HuH-7 (cell line): ENCODE measurements at places on chromosomes 5 and 9.

- DNase-seq: no peak
Observed at GRCh38 chr9:84718476-84718875, 48.9 kb downstream of the NTRK2 start.

- no peak for DNase-seq
Observed at GRCh38 chr5:151902215-151902614, 22.4 kb downstream of the GLRA1 start.

DNA sequence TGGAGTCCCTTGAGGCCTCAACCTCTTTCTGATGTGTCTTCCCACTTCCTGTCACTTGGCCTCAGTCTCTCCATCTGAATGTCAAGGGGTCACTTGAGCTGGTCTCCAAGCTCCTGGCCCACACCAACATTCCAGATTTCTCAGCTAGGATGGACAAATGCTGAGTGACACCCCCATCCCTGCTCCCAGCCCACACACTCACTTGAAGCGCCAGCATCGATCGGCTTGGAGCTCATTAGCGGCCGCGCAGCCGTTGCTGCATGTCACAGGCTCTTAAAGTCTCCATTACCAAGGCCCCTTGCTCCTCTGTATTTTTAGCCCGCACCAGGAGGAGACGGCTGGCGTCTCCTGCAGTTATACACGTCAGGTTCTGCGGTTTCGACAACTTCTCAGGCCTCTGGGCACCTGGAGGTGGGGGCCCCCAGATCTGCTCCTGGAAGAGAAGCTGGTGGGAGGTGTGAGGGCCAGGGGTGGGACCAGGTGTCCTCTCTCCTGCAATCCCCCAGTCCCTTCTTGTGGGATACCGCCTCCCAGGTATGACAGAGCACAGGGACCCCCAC is 33.4 kb upstream of the ARAP3 start:
- DNase-seq: no peak

GRCh38 chr9:129313331-129313955 is 135.4 kb upstream of the IER5L start:
- DNase-seq: no peak

- DNase-seq: no peak
Observed at GRCh38 chr5:102778478-102778877, 23.4 kb downstream of the PAM start.

- DNase-seq: no peak
Observed at GRCh38 chr5:104178066-104178465, 615.5 kb upstream of the NUDT12 start.

- no peak for DNase-seq
Observed at GRCh38 chr5:93336330-93337110, 244.5 kb downstream of the NR2F1-AS1 start.

- peak; percentile 12 for DNase-seq
Observed at GRCh38 chr9:306907-307306, 92.2 kb downstream of the DOCK8 start.

- peak; percentile 7 for DNase-seq
Observed at GRCh38 chr5:152532714-152533113, 127.6 kb upstream of the NMUR2 start.

DNA sequence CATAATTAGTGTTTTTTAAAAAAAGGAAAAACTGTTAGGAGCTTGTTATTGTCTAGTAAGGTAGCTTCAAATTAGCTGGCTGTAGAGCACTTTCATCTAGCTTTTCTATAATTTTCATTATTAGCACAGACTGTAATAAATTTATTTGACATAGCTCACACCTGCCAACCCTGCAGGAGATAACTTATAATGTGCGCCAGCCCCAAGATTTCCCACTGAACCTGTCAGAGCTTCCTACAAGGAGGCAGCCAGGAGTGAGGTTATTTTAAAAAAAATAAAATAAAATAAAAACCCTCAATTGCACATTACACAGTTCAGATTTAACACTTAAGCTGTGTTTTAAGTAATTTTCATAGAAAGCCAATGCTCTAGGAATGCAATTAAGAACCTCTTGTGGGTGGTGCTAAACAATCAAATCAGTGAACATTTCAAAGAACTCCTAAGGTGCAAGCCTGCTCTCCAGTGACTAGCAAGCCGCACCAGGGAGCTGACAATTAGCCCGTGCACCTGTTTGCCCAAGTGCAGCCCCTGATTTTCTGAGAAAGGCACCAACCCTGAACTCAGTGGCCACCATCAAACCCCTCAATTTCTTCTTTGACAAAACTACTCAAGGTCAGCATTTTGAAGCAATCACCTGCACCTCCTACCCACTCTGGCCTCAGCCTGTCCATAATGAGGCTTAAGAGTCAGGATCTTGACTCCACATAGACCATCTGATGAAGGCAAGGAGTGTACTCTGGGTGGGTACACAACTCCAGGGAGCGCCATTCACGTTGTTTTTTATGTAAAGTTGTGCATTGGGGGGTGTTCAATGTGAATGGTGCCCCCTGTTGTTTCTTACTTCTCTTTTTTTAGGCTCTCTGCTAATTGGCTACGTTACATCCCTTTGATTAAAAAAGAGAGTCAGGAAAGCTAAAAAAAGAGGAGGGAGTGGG is 385.3 kb upstream of the WWC1 start:
- no peak for DNase-seq

- peak; percentile 33 for DNase-seq
Observed at GRCh38 chr9:71096421-71097108, 24.9 kb downstream of the TRPM3 start.

- DNase-seq: no peak
Observed at GRCh38 chr5:154385236-154385512, 60.6 kb upstream of the SAP30L start.

GRCh38 chr9:97529363-97530076 is 28.1 kb downstream of the TMOD1 start:
- no peak for DNase-seq

- DNase-seq: no peak
Observed at GRCh38 chr5:170576602-170577535, 73.0 kb downstream of the KCNIP1 start.
